ELR (cell line): ENCODE measurements at places on chromosomes 6 and 20.

GRCh38 chr20:38059832-38060231 is 26.3 kb downstream of the RPRD1B start:
- DNase-seq, result no peak

- peak; percentile 20 for DNase-seq
Observed at GRCh38 chr20:47970282-47970903, 185.1 kb upstream of the SULF2 start.

- no peak for DNase-seq
Observed at GRCh38 chr6:7537565-7538174, 3.8 kb upstream of the DSP start.

GRCh38 chr6:133699741-133700385 is 189.1 kb upstream of the TCF21 start:
- DNase-seq, result no peak

DNA sequence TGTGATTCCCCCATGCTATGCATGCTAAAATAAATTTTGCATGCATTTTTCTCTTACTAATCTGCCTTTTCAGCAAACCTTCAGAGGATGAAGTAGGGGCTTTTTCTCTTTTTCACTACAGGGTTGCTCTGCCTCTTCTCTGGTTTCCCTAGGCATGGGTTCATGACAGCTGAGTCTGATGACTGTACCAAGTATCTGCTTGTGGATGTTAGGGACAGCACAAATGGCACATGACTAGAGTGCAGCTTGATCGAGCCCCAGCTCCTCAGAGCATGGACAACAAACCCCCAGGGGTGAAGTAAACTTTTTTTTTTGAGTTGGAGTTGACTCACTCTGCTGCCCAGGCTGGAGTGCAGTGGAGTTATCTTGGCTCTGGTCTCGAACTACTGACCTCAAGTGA is 57.1 kb upstream of the GCM1 start:
- no peak for DNase-seq
